ENCODE measurements at places on chromosomes 3 and 15. TPM values are rescaled to one million over a fixed set of nuclear protein-coding genes. Genes with fewer than 3 reads are reported as not detected.

DNA sequence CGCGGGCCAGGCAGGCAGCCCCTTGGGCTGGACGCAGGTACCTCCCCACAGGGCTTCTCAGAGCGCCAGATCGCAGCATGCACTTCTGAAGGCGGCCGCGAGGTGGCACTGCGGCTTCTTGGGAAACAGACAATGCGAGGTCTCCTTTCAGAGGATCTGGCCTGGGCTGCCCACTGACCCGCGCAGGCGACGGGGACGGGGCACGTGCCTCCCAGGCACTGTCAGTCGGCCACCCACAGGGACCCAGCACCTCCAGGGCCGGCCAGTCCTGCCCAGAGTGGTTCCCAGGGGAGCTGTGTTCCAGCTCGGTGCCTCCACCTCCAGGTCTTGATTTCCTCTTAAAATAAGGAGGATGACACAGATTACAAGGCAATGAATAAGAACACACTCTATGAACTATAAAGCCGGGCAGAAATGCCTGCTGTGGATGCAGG lies 24.4 kb upstream of the TXNRD3 start:
- DNase-seq = peak; percentile 71

Gene GPR62
- total RNA-seq = not detected

DNA sequence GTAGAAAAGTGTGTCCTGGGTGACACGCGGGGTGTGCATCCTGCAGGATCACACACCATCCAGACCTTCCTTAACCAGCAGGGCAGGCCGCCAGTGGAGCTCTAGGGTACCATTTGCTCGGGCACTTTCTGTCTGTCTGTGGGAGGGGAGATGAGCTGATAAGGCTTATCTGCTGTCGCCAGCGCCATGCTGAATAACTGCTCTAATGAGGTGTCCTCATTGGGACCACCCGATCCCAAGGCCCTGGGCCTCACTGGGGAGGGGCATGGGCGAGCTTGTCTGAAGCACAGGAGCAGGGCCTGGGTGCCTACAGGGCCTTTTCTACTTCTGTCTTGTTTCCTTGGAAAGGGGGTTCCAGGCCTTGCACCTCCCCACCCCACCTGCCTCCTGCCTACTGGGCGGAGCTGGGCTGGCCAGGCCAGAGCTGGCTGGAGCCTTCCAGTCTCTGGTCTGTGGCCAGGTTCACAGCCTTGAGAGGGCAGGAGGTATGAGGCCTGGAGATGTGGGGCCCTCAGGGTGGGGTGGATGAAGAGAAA lies 2.5 kb upstream of the GATA2 start:
- no peak for DNase-seq

GRCh38 chr3:69770219-69770618 lies 31.0 kb downstream of the MITF start:
- peak; percentile 88 for DNase-seq

Data from A172 (cell line).